ENCODE measurements at places on chromosomes 7 and 10. TPM values are rescaled to one million over a fixed set of nuclear protein-coding genes. Genes with fewer than 3 reads are reported as not detected.

CADPS2 gene
- polyA plus RNA-seq = 0.38 TPM

MYL10 gene
- polyA plus RNA-seq = 0.18 TPM

MET gene
- polyA plus RNA-seq = 68.3 TPM

VENTX gene
- not detected for polyA plus RNA-seq

CHN2 gene
- polyA plus RNA-seq = not detected

Data from BJ (cell line).